ENCODE measurements at places on chromosomes 13 and 19.

DNA sequence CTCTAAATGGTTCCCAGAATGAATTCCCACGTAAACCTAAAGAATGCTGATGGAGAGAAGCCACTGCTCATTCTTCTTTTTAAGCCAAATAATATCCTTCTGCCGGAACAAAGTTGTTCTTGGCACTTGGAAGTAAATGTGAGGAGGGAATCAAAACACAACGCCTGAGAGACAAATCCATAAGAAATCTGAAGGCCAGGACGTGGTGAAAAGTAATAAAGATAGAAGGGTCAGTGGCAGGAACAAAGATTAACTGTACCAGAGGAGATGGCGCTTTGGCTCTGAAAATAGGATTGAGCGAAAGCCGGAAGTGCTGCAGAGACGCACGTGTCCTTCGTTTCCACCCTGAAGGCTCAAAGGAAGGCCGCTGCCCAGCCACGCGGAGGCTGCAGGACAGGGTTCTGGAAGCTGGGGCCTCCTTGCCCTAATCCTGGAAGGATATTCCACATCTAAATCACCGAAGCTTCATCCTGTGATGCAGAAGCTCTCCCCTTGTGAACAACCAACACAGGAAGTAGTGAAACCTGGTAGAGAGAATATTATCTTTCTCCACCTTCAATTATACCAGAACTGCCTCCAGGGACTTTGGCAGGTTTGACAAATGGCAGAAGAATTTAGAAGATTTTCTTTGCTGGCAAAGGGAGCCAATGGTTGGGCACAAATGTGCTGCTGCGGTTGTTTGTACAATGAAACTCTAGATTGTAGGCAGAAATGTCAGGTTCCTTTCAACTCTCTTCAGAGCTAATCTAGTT is 214.6 kb upstream of the SERP2 start:
- DNase-seq = no peak

DNA sequence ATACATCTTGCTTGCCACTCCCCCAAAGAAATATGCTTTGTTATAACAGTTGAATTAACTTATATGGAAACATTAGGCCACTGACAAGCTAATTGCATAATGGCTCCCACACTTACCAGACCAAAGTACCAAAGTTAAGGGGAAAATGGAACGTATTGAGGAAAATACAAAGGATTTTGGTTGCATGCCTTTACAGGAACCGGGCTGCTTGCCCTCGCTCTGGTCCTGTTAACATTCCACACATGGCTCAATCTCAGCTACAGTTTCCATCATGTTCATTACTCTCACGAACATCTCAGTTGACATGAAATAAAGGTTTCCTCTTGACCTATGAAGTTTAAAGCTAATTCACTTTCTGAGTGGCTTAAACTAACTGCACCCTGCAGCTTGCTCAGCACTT is 220.7 kb upstream of the RXFP2 start:
- no peak for DNase-seq

GRCh38 chr19:1062387-1063029 is 4.5 kb upstream of the ARHGAP45 start:
- DNase-seq = no peak

GRCh38 chr19:44112802-44113137 is 429 bp upstream of the ZNF225 start:
- DNase-seq = no peak

DNA sequence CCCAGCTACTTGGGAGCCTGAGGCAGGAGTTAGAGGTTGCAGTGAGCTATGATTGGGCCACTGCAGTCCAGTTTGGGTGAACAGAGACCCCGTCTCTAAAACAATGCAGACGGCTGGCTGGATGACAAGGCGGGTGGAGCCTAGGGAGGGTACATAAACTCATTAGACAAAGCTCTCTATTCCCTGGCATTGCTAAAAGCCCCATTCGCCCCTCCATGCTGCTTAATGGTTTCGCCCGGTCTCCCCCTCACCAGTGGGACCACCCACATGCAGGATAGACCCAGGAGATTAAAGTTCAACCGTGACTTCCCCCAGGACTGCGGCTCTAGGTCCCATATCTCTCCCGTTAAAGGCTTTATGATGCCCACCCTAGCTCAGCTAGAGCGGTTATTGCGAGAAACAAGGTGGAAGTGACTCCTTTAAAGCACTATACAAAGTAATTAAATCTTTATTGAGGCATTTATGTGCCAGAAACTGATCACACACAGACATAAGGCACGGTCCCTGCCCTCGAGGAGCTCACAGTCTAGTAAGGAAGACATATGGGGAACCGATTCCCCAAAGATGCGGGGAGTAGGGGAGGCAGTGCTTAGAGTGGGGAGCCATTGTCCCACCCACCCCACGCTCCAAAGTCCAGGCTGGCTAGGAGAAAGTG is 4.9 kb downstream of the LYPD3 start:
- DNase-seq = no peak

DNA sequence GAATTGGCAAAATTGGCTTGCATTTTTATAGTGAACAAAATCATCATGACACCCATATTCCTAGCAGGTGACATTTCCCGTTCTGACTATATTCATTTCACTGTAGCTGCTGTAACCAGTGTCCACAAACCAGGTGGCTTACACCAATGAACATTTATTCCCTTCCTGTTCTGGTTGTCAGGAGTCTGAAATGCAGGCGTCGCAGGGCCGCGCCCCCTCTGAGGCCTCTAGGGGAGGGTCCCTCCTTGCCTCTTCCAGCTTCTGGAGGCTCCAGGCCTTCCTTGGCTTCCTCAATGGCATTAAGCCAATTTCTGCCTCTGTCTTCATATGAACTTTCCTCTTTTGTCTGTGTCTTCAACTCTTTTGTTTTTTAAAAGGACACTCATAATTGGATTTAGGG is 6.5 kb upstream of the RLN3 start:
- no peak for DNase-seq

DNA sequence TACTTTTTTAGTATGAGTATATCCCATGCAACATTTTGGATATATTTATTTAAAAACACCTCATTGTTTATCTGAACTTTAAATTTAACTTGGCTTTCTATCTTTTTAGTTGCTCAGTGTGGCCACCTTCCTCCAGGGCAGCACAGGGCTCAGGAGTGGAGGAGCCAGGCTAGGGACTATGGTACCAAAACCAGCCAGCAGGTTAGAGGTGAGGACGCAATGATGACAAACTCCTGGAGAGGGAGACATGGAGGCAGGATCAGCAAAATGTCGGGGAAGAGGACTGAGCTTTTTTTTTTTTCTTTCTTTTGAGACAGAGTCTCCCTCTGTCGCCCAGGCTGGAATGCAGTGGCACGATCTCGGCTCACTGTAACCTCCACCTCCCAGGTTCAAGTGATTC is 29.6 kb upstream of the CALM3 start:
- DNase-seq = no peak

GRCh38 chr13:20231839-20232555 is at the start of gene GJB6:
Gene GJB6, minus strand, starts transcription at chr13:20232319. Its CDS starts 8,839 bp downstream, at chr13:20223480.
- no peak for DNase-seq

DNA sequence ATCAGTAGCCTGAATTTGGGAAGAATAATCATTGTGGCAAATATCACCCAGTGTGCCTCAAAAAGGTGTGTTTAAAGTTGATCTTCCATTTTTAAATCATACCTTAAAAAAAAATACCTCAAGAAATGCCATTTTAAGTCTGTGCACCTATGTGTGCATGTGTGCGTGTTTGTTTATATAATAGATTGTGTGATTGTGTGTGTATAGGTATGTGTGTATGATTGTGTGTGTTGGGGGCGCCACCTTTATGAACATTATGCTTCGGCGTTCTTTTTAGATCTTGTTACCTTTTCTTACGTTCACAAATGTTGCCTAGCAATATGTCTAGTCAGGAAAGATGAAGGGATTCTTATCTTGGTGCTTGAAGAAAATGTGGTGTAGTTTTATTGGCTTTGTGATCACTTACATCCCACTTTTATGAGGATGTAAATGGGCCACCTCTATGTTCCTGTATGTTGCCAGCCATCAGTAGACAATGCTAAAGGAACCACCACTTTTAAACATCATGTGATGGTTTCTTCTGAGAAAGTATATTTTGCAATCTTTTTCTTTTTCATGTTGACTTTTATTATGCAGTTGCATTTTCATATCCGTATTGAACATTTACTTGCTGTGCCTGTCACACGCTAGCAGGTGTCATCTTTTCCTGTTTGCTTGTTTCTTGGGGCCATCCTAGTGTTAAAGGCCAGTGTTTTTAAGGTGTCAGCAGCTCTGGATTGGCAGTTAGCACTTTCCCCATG is 2.2 kb upstream of the IRS2 start:
- no peak for DNase-seq

DNA sequence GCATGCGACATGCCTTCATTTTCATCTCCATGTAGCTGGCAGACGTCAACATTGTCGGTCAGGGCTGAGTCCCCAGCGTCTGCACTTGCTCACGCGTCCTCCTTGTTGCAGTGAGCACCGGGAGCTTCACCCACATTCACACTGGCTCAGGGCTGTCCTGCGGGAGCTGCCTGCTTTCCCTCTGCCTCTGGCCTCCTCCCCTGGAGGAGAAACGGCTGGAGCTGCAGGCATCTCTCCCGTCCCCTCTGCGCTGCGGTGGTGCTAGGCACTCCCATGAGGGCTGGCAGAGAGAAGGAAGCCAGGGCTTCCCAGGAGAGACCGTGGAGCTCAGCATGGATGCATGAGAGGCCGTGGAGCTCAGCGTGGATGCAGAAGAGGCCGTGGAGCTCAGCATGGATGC is 18.4 kb upstream of the TMEM255B start:
- DNase-seq = no peak

DNA sequence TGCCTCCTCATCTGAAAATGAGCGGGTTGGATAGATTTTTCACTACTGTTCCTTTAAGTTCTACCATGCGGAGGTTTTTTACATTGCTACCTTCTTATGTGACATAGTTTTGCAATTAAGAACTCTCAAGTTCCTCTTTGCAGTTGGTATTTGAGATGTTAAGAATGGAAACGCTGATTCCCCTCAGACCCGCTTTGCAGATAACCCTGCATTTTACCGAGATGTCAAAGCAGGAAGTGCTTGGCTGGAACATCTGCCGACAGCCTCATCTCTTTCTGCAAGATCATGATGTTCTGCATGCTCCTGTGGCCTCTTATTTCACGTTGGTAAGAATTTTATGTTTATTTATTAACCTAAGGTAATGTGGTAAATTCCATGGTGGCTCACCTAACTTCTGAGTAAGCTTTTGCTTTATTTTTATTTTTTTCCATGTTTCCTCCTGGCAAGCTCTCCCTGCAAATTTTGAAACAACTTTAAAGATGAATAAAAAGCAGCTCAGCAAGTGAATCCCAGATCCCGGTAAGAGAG is 22.5 kb downstream of the PABPC3 start:
- DNase-seq = no peak

- no peak for DNase-seq
Measured at GRCh38 chr13:101785858-101786257, 333.4 kb downstream of the ITGBL1 start.

DNA sequence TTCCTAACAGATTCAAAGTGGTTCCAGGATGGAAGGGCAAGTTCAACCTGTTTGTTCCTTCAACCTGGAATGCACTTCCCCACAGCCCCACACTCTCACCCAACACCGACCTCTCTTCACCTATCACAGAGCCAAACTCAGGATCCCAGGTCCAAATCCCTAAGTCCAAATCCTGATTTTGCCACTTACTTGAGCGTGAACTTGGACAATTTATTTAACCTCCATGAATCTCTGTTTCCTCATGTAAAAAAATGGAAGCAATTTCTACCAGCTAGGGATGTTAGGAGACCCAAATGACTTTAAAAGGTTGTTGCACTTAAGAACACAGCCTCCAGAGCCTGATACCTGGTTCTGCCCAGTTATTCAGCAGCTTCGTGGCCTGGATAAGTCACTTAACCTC is 5.4 kb upstream of the IGSF23 start:
- DNase-seq = no peak

DNA sequence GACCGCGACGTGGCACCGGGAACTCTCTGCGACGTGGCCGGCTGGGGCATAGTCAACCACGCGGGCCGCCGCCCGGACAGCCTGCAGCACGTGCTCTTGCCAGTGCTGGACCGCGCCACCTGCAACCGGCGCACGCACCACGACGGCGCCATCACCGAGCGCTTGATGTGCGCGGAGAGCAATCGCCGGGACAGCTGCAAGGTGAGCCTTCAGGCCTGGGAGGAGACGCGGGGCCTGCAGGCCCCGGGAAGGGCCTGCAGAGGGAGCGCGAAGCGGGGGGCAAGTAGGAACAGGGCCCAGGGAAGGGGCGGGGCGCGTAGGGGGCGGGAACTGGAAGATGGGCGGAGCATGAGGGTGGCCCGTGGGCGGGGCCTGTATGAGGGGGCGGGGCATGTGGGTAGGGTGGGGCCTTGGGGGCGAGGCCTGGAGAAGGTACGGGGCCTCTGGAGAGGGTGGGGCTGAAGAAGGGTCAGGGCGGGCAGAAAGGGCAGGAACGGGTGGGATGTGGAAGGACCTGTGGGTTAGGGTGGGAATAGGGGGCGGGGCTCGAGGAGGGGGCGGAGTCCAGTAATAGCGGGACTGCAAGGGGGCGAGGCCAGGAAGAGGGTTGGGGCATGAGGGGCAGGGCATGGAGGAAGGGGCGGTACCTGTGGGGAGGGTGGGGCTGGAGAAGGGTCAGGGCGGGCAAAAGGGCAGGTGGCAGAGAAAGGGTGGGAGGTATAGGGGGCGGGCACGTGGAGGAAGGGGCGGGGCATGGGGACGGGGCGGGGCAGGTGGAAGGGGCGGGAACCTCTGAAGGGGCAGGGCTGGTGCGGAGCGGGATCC is 2.5 kb downstream of the CFD start:
- no peak for DNase-seq

Data from vagina (tissue), 2 donors.